CD8-positive, alpha-beta memory T cell (primary cell): ENCODE measurements at places on chromosomes 5 and 9. TPM values are rescaled to one million over a fixed set of nuclear protein-coding genes. Genes with fewer than 3 reads are reported as not detected.

DNA sequence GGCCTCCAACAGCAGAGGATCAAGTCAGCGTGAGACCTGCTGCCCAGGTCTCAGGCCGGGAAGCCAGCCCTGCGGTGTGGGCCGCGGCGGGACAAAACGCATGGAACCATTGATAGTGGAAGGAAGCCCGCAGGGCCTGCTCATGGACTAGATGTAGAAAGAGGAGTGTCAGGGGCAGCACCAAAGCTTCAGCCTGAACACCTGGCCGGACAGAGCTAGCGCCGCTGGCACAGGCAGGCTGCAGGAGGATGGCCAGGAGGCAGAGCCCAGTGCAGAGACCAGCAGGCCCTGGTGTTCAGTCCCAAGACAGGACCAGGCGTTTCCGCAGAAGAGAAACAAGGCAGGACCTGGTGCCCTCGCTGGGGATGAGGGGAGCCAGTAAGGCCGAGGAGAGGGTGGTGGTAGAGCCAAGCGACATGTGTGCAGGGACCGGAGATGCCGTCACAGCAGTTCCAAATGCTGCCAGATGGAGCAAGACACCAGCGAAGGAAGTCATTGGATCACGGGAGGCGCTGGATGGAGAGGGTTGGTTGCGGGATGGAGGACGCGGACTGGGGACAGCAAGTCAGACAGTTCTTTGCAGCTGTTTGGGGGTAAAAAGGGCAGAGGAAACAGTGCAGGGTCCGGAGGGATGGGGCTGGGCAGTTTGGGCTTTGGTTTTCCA is 42.1 kb upstream of the OLFM1 start:
- H3K4me3 ChIP-seq: no peak overlapping the region
- H3K27me3 ChIP-seq: no peaks in the 10 kb centered on the region
- H3K4me1 ChIP-seq: no peaks in the 10 kb centered on the region
- no peak for DNase-seq
- H3K27ac ChIP-seq: no peak overlapping the region

DNA sequence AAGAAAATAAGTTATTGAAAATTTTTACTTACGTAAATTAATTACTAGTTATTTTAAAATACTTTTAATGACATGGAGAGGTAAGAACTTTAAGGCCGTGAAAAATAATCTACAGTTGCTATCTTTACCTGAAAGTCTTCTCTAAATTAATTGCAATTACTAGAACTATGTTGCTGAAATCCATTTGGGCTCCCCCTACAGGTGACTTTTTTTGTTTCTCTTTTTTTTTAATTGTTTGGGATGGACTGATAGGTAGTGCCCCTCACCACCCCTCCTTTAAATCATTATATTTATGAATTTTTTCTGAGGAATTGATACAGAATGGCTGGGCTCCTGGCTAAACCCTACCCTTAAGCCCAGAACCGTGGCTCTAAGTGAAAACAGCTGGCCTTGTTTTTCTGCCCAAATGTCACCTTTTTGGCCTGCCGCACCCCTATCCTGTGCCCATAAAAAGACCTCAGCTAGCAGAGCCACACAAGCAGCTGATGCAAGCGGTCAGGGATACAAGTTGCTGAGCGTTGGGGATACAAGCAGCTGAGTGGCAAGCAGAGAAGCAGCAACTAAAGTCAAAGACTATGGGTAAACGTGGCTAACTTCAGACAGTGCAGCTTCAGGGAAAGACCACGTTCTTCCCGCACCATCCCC is 315.2 kb upstream of the ACO1 start:
- DNase-seq: no peak
- no peak overlapping the region for H3K4me3 ChIP-seq
- no peaks in the 10 kb centered on the region for H3K27me3 ChIP-seq
- H3K4me1 ChIP-seq: no peaks in the 10 kb centered on the region
- no peak overlapping the region for H3K27ac ChIP-seq

Gene ACTBL2
- total RNA-seq: not detected

Gene PRRC1
- 32.4 TPM for total RNA-seq

Gene TIMD4
- 0.60 TPM for total RNA-seq
